ENCODE measurements at places on chromosomes 11 and 22.

DNA sequence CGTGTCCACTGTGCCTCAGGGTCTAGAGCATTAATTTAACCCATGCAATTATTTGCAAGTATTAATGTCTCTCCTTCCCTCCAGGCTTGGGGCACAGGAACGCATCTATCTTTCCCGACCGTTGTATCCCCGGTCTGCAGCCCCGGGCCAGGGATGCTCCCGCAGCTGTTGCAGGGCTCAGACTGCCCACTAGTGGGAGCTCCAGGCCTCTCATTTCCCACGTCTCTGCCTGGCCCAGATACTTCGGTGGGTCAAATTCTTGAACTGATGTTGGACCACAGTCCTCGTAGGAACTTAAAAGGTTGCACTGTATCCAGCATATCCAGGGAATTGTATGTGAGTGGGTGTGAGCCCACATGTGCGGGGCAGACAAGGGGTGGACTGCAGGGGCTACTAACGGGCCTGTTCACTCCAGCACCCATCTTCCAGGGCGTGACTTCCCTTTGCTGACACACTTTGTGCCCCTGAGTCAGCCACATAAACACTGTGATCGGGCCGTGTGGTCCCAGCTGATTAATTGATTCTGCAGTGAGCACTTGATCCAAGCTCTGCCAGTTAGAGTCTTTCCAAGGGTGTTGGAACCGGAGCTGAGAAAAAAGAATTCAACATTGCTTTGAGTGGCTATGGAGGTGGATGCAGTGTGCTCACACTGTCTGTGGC is 451.3 kb downstream of the TBC1D22A start:
- DNase-seq = peak; percentile 39

DNA sequence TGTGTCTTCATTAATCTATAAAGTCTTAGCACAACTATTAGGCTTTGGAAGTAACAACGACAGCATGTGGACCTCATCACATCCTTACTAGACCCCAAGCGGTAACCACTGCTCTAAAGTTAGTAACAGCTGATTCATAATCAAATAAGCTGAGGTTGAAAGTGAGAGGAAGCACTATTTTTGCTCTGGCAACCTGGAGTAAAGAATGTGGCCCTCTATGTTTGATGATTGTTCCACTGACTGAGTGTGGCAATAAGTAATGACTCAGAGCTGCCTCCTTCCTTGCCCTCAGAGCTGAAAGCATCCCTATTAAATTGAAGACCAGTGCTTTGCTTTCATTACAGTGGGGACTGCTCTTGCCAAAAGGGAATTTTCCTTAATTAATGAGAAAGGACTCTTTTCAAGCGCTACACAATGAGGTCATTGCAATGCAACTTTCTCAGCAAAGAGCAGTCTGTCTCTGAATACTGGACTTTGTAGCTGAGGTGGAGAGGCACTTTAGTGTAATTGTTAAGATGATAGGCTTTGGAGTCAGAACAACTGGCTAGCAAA is 906.1 kb upstream of the RAG2 start:
- no peak for DNase-seq

- DNase-seq = no peak
Measured at GRCh38 chr22:19873138-19873959, 18.7 kb upstream of the GNB1L start.

- no peak for DNase-seq
Measured at GRCh38 chr11:42273977-42274376, 814.5 kb upstream of the LRRC4C start.

DNA sequence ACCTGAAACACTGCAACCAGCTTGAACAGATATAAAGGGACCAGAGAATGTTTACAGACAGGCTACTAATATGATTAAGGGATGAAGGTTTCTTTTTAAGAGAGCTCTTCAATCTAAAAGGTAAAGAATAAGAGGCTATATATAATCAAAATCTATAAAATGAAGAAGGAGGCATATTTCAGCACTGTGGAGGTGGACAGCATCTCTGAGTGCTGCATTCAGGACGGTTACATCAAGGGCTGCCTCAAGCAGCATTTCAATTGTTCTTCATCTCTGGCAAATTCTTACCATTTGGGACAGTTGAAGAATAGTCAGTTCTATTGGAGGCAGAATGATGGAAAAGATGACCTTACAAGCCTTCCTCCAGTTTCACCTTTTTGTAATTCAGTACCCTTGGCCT is 139.6 kb upstream of the LMO1 start:
- no peak for DNase-seq

DNA sequence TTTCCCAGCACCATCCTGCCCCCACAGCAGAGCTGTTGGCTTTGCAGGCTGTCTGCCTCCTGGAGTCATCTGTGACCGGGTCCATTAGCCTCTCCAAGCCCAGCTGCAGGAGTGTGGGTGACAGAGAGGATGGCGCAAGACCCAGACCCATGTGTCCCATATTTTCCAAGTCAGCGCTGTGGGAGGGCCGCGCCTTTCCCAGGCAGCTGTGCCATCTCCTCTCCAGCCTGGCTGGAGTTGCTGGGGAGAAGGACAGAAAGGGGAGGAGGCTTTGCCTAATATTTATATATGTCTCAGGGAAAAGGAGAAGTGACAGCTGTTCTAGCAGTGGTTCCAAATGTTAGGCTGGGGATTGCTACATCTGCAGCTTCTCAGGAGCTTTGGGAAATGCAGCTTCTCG is 15.7 kb downstream of the DTX4 start:
- no peak for DNase-seq

DNA sequence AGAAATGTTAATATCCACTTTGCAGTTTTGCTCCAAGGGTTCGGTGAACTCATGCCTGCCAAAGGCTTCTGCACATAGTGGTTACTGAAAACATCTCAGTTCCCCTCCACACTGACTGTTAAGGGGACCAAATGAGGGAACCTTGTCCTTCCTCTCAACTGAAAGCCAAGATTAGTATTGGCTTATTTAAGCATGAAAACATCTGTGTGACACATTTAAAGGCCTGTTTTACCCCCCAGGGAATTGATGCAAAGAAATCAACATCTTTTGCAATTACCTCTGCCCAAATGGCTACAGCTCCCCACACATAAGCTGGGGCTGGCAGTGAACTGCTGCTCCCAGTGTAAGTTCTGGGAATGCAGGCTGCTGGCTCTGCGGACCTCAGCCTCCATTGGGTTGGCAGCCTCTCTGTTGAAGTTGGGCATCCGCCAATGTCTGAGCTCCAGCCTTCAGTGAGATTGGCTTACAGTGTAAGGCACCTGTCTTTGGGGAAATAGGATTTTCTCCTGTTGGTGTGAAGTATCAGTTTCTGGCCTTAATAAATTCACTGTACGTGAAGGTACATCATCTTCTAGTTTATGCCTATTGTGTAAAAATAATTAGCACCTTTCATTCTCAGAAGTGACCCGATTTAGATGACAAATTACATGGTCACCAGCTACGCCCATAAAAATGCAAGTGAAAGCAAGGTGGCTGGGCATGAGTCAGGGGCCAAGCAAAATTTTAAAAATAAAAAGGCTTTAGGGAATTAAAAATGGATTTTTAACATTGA is 213.4 kb upstream of the SYN3 start:
- no peak for DNase-seq

GRCh38 chr11:82631722-82632630 is 101.7 kb downstream of the FAM181B start:
- no peak for DNase-seq

DNA sequence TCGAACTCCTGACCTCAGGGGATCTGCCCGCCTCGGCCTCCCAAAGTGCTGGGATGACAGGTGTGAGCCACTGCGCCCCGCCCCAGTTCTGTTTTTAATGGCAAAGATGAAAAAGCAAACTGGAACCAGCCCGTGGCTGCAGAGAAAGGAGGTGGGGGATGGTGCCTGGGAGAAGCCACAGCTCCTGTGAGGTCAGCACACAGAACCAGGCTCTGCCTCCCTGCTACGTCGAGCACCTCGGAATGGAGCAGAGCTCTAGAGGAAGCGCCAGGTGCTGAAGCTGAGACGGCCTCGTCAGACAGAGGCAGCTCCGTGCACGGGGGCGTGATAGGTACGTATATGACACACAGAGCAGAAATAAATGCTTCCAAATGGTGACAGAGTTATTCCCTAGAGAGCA is 8.5 kb downstream of the DRD4 start:
- DNase-seq = no peak

GRCh38 chr11:14764579-14765527 is 121.2 kb downstream of the PDE3B start:
- peak; percentile 10 for DNase-seq

DNA sequence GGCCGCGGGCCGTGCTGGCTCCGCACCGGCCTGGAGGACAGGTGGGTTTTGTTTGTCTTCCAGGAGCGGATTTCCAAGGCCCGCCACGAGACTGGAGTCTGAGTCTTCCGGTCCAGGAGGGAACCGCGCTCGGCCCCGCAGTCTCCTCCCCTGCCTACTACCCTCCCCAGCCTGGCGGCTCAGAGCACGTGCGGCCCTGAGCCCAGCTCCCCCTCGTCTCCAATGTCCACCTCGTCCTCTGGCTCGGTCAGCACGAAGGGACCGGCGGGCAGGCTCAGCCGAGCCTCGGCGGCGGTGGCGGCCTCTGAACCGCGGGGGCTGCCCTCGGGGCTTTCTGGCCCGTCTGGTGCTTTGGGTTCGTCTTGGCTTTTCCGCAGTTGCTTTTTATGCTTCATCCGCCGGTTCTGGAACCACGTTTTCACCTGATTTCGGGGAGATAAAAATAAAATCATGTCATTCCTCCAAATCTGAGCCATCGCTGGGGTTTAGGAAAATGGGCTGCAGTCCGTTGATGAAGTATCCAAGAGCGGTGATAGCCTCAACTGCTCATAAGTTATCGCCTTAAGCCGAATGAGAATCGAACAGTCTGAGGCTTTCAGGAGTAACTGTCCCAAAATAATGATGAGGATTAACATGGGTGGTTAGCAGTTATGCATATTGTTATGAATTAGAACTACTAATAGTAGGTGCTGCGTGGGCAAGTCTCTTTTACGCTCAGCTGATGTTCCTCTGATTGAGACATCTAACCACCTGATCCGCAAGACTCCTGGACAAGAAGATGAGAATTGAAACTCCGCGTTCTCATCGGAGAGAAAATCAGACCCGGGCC is 4.0 kb downstream of the BSX start:
- no peak for DNase-seq

DNA sequence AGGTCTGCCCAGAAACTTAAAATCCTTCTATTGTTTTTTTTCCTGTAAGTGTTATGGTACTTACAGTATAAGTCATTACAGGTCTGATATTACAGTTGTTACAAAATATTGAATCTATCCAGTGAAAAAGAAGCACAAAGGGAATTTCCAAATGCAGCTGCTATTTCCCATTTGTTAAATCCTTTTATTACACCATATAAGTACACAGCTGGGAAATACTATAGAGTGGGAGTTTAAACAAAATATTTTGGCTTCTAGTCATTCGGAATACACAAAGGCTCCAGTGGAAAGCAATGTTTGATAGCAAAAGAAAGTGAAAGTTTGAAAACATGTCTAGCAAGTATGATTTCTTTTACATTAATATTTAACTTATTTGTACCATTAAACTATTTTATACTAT is 18.0 kb downstream of the SOX6 start:
- DNase-seq = no peak

DNA sequence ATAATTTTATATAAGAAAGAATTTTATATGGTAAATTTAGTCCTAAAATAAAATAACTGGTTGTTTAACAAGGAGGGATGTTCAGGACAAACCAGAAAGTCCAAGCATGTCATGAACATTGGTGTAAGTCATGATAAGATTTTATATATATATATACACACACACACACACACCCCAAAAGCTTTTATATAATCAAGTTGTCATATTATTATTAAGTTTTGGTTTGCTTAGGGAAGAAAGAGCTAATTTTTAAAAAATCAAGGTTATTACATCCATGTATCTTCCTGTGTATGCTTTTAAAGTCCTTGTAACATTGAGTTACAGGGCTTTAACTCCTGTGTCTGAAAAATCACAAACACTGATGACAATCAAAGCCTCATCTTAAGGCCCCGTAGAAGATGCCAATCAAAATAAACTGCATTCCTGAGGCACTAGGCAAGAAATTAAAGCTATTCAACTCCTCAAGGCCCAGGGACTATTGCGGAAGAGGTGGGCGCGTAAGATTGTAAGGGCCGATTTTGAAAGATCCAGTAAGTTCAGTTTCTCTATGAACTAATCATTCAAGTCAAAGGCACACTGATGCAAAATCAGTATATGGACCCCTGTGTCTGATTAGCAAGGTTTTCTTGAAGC is 16.8 kb downstream of the APOL6 start:
- DNase-seq = no peak

GRCh38 chr22:44192098-44192815 is 11.5 kb downstream of the PARVG start:
- peak; percentile 60 for DNase-seq

DNA sequence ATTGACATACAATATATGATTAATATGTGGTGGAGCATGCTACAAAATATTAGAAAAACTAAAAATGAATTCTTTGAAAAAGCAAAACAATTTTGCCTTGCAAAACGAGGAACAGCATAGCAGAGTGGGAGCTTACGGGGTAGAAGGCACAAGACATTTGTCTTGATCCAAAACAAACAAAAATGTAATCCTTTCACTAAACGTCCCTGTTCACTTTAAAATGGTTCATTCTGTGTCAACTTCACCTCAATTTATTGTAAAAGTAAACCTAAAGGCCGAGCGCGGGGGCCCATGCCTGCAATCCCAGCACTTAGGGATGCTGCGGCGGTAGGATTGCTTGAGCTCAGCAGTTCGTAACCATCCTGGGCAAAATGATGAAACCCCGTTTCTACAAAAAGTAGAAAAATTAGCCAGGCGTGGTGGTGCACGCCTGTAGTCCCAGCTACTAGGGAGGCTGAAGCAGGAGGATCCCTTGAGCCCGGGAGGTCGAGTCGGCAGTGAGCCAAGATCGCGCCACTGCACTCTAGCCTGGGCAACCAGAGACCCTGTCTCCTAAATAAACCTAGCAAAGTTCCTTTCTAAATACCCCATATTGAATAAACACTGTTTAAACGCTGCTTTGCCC is 2.0 kb downstream of the PRDM10 start:
- DNase-seq = no peak

DNA sequence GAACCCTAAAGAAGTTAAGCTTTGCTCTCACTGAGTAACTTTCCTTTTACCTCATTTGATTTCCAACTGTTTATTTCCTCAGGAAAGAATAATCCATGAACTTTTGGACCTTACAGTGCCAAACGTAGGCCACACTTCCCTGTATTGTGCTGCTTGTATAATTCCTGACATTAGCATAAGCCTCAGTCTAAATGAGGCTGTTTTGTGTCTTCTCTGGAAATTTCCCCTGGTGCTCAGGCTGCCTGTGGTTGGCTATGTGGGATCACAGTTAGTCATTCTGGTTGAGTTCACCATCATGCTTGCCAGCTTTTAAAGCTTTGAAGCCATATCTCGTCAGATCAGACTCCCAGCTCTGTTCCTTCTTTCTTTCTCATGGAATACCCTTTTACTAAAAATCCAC is 107.0 kb downstream of the FAM76B start:
- no peak for DNase-seq

GRCh38 chr11:2400762-2401435 is 349 bp downstream of the TSSC4 start:
- no peak for DNase-seq

- DNase-seq = no peak
Measured at GRCh38 chr11:89181111-89181510, 3.4 kb downstream of the TYR start.
